ENCODE measurements at places on chromosomes 3 and 15.

GRCh38 chr15:94162939-94163338, 68.4 kb upstream of the MCTP2 start:
- DNase-seq, result no peak

DNA sequence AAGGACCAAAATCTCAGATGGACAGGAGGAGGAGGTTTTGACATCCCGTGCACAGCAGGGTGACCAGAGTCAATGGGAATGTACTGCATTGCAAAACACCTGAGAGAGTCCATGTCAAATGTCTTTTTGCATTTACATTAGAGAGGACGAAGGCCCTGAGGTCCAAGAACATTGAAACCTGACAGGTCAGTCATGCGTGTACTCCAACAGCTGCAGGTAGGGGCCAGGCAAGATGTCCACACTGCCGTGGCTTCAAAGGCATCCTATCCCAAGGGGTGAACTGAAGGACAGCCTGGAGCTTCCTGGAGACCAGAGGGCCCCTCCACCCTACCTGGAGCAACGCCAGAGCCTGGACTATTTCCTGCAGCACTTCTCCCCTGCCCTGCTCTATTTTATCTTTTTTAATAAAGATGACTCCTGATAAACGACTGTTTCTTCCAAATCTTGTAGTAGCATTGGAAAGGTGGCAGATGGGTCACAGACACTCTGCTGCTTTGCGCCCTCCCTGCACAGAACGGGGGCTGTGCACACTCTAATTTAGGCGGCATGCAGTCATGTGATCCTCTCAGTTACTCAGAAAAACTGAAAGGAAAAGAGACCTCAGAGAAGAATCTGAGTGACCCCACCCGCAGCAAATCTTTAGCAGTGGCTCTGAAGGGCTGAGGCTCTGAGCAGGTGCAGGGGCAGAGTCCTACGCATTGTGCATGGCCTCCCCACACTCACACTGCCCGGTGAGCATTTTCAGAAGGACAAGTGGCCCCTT, 68.2 kb downstream of the HMCES start:
- no peak for DNase-seq

- no peak for DNase-seq
These were observed 18.4 kb upstream of the ZBTB47 start for GRCh38 chr3:42635111-42635510.

- no peak for DNase-seq
These were observed 31.5 kb downstream of the UBE2E1 start for GRCh38 chr3:23837286-23837685.

DNA sequence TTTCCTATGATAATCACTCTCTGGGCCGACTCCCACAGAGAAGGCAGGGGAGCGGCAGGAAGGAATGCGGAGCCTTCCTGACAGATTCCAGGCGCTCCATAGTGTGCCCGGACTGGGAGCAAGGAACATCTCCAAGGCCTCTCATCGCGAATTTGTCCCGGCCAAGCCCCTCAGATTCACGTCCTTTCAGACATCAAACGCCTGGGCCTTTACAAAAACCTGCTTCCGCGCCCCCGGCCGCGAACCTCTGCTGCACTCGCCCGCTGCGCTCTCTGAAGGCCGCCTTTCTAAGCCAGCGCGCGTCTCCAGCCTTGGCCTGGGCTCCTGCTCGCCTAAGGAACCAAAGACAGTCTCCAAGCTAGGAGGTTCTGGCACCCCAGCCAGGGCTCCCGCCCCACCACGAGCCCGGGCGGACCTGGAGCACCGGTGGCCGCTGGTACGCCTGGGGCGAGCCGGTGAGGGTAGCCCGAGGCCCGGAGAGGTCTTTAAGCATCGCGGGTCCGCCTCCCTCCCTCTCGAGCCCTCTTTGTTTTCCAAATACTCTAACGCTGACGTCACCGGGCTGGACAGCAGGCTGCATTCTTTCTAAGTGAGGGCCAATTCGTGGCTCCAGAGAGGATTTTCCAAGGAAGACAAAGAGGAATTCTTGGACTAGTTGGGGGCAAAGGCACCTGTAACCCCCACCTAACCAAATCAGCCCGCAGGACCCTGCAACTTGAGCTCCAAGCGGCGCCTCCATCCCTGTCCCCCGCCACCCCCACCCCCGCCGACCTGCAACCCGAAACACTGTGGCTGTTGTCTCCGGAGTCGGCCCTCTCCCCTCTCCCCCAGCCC, 759 bp downstream of the AMOTL2 start:
- peak; percentile 90 for DNase-seq

- no peak for DNase-seq
These were observed 505.7 kb upstream of the MDFIC2 start for GRCh38 chr3:70818145-70818544.

- DNase-seq, result no peak
These were observed 22.9 kb upstream of the DNAAF4 start for GRCh38 chr15:55530861-55531313.

DNA sequence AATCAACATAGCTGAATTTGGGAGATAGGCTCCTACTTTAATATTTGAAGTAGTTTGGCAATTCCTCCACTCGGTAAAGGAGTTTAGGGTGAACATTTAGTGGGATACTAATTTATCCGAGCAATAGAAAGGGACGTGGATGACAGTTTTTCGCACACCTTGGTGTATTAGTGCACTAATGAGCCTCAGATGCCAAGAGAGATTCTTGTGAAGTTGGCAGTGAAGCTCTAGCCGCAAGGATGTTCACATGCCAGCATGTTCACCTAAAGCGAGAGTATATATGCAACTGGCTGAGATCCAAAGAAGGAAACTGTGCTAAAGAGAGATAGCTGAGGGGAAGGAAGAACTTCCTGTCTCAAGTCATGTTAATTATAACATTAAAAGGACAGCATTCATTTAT, 58.5 kb downstream of the TGFBR2 start:
- DNase-seq, result no peak

DNA sequence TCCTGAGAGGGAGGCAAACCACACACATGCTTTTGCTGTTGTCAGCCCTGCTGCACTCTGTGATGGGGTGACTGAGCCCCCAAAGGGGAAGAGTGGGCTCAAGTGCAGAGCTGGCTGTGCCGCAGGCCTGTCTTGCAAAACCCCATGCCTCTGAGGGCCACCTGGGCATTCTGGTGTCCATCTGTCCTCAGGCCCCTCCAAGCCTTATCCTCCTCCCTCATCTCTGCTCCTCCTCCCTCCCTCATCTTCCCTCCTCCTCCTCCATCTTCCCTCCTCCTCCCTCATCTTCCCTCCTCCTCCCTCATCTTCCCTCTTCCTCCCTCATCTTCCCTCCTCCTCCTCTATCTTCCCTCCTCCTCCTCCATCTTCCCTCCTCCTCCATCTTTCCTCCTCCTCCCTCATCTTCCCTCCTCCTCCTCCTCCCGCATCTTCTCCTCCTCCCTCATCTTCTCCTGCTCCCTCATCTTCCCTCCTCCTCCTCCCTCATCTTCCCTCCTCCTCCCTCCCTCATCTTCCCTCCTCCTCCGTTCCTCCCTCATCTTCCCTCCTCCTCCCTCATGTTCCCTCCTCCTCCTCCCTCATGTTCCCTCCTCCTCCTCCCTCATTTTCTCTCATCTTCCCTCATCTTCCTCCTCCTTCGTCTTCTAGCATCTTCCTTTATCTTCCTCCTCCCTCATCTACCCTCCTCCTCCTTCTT, 40.6 kb downstream of the CHDH start:
- no peak for DNase-seq

DNA sequence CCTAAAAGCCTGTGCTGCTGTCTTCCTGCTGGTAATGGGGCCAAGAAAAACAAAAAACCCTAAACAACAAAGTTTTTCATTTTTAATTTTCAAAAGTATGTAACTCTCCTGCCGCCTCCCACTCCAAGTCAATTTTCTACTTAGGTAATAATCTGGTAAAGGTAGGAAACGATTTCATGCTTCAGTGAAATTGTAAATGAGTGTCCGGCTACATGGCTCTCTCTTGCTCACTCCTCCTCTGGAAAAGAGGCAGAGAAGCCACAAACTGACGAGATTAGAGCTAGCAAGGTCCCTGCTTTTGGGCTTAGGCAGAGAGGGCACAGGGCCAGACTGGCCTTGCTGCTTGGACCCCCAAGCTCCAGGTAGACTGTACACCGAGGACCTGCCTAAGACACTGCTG, 23.5 kb downstream of the KLHL25 start:
- DNase-seq, result no peak

GRCh38 chr3:196996454-196997265, 28.0 kb upstream of the PIGZ start:
- DNase-seq, result no peak

DNA sequence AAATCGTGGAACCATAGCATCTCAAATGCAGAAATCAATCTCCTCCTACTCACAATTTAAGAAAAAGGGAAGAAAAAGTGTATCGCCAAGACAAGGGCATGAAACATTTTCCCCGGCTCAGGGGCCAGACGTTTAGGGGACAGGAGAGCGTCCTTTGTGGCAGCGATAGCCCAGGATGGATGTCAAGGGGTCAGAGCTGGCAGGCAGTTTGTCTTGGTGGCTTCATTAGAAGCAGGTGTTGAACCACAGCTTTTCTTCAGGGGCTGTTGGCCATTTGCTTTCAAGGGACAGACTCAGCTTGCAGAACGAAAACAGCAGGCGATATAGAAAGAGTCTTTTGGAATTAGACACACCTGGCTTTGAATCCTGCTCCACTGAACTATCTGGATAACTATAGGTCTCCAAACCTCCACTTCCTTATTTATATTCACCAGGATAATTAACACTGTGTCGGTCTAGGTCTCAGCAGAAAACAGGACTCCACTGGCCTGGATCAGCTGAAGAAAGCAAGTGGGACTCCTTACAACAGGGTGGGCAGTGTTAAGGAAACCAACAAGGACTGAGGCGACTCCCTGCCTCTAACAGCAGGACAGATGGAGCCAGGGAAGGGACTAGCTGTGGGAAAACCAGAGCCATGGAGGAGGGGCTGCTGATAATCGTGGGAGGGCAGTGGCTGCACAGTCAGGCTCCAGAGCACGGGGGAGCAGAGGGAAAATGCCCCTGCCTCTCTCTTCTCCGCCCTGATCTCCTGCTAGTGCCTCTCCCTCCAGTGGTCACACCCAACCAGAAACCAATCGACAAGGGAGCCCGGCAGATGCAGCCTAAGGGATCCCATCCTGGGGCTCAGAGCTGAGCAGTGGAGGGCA, 123.6 kb downstream of the LIPC start:
- DNase-seq, result no peak

DNA sequence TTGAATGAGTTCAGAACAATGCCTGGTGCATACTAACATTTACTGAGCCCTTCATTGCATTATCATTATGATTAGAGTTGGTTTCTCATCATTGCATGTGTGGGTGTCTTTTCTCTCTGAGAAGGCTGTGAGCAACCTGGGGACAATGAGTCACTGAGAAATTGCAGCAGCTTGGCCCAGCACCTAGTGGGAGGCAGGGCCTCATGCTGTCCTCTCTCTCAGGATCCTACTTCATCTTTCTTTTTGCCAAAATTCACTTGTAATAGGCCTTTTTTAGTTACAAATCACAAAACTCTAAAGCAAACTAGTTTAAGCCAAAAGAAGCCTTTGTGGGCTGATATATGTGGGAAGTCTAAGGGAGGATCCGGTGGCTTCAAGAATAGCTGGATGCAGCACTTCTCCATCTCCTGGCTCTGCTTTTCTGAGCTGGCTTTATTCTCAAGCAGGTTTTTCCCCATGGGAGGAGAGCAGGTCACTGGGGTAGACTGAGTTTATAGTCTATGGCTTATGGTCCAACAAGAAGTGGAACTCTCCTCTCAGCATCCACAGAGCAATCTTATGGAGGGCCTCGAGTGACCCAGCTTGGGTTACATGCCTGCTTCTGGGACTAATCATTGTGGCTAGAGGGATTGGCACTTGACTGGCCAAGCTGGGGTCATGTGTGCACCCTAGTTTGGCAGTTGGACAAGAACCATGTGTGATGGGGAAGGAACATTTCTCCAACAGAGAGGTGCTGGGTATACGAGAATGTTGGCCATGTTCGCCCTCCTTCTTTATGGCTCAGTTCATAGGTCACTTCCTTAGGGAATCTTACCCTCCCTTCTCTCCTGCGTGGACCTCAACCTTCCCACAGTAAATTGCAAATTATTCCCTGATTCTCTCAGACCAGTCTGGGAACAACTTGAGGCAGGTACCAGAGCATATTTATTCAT, 8.7 kb upstream of the CAMK1 start:
- no peak for DNase-seq

GRCh38 chr3:179848711-179849110, 188.0 kb downstream of the PEX5L start:
- no peak for DNase-seq

DNA sequence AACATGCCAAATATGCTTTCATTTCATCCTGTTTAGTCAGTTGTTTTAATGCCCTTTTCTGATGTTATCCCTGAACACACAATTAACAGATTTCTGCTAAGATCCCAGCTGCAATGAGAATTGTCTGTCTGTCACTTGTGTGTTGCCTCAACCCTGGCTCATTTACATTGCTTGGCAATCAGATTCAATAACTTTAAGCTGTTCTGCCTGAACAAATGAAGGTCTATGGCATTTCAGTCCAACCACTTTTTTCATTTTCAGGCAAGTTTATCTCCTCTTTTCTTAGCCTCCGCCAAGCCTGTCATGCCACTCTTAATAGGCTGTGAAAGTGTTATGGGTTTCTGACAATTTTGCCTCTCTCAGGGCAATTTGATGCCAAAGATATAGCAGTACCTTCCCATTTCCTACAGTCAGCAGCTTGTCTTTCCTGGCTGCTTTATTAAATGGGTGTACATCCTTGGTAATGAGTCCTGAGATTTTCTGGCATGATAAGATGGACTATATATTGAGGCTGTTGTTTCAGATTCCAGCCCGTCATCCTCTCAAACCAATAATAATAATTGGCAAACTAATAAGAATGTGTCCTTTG, 68.7 kb upstream of the ADAMTS9 start:
- no peak for DNase-seq

GRCh38 chr3:52076896-52077780, 20.8 kb upstream of the DUSP7 start:
- DNase-seq, result no peak

- DNase-seq, result no peak
These were observed 300.1 kb downstream of the RORA start for GRCh38 chr15:60928970-60929369.

- DNase-seq, result no peak
These were observed 14.9 kb downstream of the TGM5 start for GRCh38 chr15:43251871-43252250.

DNA sequence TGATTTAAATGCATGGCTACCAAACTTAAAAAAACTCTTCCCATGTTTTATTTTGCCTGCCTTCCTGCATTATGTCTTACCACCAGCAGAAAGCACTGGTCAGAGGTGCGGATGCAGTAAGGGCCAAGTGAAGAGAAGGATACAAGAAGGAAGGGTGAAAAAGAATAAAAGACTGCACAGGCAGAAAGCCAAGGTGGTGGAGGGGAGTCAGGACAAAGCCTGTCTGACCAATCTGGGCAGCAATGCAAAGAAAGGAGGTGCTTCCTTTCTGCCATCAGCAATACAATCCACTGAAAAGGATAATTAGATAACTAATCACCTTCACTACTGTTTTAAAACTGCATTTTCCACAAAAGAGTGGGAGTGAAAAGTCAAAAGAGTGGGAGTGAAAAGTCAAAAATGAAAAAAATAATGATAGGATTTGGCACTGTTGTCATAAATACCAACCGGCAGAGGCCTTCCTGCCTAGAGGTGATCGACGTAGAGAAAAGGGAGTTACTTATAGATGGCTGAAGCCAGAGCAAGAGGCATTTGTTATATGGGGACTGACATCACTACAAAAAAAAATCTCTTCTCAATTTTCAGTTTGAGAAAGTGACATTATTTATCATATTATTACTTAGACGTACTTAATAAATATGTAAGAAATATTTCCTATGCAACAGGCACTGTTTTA, 385.3 kb downstream of the TBC1D5 start:
- DNase-seq, result no peak
